ENCODE measurements at places on chromosomes 3 and 15.

DNA sequence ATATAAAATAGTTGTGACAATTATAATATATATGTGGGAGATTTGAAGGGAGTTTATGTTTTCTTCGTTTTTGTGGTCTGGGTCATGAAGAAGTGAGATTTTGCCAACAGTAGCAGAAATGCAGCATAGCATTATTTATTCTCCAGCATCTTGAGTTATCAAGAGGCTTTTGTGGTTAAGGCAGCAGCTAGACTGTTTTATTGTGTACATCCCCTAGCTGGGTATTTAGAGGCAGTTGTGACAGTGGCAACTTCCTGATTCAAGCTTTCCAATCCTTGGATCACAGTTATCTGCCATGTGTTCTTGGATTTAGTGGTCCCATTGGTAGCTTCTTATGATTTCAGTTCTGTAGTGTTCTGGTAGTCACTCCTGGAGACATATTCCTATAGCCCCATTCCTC is 29.0 kb downstream of the ARIH1 start:
- no peak for DNase-seq

- no peak for DNase-seq
Measured at GRCh38 chr3:150421799-150422548, 13.9 kb downstream of the TSC22D2 start.

DNA sequence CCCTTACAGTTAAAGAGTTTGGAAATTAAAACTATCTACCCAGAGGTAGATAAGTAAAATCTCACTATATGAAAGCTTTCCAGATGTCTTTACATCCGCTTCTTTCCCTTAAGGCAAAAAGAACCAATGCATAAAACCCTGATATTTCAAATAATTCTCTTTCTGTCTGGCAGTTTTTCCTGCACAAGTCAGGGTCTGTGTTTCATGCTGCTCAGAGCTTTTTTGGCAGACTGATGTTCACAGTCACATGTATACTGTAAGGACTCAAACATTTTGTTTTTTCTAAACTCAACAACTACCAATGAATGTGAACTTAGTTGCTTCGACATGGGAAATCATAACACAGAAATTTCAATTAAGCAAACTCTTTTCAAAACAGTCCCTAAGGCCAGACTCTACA is 988.4 kb downstream of the EPHA3 start:
- DNase-seq: no peak

- DNase-seq: no peak
Measured at GRCh38 chr3:41581700-41582099, 380.2 kb downstream of the ULK4 start.

DNA sequence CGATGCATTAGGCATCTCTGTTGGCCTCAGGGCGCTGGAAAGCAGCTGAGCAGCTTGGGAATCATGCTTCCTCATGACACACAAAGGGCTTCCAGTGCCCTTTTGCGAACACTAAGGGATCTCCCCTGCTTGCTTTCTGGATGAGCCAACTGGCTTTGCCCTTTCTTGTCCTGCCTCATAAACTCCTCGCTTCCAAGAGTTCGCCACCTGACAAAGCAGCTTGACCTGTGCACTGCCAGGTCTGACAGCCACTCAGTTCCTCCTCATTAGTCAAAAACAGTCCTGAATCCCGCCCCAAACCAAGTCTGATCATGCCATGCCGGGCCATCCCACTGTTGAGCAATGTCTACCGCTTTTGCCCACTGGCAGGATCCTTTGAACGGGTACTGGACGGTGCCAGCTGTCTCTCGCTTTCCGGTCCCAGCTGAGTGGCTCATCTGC is 265.4 kb upstream of the LYSMD4 start:
- DNase-seq: no peak

GRCh38 chr3:18179521-18179920 is 245.6 kb downstream of the SATB1 start:
- no peak for DNase-seq

GRCh38 chr15:40252438-40253166 is 13.7 kb downstream of the PAK6 start:
- no peak for DNase-seq

GRCh38 chr15:51580385-51580784 is 42.2 kb downstream of the DMXL2 start:
- no peak for DNase-seq

DNA sequence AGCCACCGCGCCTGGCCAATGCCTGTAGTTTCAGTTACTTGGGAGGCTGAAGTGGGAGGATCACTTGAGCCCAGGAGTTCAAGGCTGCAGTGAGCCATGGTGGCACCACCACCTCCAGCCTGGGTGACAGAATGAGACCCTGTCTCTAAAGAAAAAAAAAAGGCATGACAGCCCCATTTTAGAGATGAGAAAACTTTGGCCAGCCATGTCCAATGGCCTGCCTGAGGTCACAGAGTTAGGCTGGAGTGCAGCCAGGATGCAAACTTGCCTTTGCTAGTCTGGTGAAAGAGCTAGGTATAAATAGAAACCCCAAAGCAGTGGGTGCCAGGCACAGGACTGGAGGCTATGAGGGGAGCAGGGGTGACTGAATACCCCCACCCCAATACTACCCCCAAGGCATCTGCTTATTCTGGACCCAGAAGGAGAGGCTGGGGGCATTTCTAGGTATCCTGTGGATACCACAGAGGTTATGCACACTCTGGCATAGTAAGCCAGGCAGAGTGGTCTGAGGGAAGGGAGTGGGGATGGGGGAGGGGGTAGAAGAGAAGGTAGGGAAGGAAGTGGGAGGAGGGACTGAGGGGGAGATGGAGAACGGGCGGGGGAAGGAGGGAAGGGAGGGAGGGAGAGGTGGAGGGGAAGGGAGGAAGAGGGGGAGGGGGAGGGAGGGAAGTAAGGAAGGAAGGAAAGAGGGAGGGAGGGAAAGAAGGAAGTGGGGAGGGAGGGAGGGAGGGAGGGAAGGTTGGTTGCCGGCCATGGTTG is 16.2 kb upstream of the C15orf39 start:
- no peak for DNase-seq

- DNase-seq: no peak
Measured at GRCh38 chr15:63587527-63587926, 9.7 kb upstream of the FBXL22 start.

DNA sequence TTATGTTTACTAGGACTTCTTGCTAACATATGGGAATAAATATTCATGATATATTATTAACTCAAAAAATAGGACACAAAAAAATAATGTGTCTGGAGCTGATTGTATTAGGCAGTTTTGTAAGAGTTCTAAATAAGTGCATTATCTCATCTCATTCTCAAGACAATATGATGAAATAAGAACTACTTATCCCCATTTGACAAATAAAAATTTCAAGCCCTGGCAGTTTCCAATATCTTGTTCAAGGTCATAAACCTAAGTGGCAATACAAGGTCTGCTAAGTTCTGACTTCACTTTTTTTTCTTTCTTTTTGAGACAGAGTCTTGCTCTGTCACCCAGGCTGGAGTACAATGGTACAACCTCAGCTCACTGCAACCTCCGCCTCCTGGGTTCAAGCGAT is 18.3 kb downstream of the RPN1 start:
- no peak for DNase-seq

DNA sequence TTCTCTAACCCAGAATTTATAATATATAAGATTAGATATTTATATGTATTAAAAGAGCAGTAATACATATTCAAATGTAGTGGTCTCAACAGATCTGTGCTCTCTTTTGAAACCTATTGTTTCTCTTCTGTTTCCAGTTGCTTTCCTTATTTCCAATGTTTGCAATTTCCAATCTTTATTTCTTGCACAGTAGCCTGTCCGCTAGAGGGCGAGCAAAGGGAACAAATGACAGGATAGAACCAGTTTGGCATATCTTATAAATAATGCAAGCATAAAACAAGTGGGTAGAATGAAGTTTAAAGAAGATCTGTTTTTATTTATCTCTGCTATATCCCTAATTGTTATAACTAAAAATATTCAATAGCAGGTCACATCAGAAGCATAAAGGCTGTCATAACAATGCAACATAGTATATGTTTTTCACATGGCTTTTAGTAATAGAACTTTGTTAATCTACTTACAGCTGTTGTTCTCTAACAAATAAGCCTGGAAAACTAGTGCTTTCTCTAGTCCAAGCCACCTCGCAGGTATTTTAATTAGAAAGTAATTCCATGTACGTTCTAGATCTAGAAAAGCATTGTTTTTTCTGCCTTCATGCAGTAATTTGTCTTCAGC is 15.1 kb upstream of the TCAIM start:
- no peak for DNase-seq

DNA sequence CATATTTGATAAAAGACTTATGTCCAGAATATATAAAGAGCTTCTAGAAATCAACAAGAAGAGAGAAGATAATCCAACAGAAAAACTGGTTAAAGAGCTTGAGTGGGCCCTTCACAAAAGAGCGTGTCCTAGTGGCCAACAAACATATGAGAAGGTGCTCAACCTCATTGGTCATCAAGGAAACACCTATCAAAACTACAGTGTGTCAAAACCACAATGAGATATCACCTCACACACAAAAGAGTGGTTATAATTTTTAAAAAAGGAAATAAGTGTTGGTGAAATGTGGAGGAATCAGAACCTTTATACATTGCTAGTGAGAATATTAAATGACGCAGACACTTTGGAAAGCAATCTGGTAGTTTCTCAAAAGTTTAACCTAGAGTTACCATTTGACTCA is 68.4 kb upstream of the KLF13 start:
- DNase-seq: no peak

DNA sequence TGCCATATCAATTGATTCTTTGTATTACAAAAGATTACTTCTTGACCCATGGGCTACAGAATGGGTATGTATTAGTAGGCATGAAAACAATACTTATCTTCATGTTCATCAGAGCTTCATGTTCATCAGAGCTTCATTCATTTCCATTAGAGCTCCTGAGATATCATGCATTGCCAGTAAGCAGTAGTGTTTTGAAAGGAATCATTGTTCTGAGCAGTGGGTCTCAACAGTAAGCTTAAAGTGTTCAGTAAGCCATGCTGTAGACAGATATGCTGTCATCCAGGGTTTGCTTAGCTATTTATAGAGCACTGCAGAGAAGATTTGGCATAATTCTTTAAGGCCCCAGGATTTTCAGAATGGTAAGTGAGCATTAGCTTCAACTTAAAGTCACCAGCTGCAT is 596.1 kb downstream of the ZNF385D start:
- no peak for DNase-seq

GRCh38 chr3:118267588-118267987 is 767.1 kb downstream of the IGSF11 start:
- DNase-seq: no peak

GRCh38 chr3:14520149-14520548 is 20.0 kb downstream of the GRIP2 start:
- no peak for DNase-seq

DNA sequence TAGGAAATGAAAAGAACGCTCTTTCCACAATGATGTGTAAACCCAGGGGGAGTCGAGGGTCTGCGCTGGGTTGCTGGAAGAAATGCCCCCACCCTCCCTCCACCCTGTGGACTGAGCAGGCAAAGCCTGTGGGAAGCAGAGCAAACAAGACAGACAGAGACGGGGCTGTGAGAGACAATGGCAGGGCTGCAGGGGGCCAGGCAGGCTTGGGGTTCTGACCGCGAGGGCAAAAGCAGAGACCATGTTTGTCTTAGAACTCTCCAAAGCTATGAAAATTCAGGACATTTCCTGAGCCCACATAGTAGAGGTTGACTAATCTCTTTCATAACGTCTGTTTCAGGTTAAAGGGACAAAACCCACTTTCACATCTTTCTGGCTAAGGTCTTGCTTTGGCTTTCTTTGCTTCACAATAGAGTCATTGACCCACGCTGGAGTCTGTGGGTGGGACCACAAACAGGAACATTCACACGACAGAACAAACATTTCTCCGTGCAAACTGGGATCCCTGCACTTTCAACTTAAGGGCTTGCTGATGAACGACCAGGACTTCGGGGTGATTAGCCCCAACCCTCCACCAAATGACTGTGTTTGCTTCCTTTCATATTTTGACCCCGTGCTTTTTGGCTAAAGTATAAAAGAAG is 156.0 kb upstream of the TPM1 start:
- no peak for DNase-seq

GRCh38 chr3:190122198-190122771 is 1.6 kb upstream of the P3H2 start:
- DNase-seq: no peak

GRCh38 chr3:16081661-16082060 is 92.8 kb upstream of the GALNT15 start:
- no peak for DNase-seq

DNA sequence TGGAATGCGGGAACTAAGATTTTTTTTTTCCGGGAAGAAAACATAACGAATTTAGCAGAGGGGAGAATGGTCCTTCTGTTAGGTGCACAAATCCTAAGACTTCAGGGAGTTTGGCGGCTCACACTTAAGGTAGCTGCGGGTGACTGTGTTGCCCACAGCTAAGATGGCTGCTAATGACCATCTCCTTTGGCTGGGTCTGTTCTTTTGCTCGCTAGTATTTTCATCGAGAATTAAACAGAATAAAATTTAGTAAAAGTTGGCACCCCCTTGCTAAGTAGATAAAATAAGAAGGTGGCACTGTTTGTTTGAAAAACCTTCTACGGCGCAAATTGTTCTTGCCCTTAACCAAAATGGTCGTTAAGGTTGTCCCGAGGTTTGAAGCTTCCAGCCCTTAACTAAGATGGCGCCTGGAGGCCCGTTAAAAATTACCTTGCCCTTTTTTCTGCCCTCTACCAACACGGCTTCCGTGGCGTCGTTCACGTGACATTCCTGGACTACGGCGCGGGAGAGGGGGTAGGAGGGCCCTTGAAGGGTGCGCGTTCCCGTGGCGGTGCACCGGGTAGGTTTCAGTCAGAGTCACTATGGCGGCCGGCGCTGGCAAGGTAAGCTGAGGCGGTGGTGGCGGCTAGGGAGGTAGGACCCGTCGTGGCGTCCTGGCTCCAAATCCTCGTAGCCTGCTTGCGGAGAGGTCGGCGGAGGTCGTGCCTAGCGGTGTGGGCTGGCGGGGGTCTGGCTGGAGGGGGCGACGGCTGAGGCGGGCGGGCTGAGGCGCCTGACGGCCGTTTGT is at the start of gene SLMAP:
Gene SLMAP, plus strand, starts transcription at position 569 of the 787 bp plus-strand sequence. CDS start 1,343 bp downstream, outside the sequence.
- peak; percentile 92 for DNase-seq

DNA sequence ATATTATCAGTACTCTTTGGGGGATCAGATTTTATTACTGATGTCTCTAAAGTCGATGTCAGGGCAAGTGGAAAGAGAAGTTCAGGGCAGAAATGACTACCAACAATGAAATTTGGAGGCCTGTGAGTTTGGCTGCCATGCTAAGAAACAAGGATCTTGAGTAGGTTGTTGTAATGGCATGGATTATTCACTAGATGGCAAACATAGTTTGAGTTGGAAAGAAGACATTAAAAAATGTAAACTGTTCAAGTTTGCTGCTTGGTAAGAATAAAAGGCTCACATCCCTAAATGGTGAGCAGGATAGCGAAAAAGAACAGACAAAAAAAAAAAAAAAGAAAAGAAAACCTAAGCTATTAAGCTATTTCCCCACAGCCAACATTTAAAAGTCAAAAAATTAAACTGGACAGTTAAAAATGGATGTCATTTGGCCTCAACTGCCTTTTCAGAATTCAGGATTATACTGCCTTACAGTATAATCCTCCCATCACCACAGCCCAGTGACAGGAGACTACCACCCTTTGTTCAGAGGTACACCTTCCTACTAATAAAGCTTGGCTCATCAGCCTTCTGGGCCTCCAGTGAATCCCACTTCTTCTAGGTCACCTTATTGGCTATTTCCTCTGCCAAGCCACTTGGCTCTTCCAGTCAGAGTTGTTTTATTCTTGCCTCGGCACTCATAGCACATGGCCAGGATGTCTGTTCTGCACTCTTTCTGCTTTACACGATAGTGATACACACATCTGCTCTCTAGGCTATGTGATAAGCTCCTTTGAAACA is 163.7 kb downstream of the PLD1 start:
- DNase-seq: peak; percentile 40
